ENCODE measurements at places on chromosomes 16 and 17.

DNA sequence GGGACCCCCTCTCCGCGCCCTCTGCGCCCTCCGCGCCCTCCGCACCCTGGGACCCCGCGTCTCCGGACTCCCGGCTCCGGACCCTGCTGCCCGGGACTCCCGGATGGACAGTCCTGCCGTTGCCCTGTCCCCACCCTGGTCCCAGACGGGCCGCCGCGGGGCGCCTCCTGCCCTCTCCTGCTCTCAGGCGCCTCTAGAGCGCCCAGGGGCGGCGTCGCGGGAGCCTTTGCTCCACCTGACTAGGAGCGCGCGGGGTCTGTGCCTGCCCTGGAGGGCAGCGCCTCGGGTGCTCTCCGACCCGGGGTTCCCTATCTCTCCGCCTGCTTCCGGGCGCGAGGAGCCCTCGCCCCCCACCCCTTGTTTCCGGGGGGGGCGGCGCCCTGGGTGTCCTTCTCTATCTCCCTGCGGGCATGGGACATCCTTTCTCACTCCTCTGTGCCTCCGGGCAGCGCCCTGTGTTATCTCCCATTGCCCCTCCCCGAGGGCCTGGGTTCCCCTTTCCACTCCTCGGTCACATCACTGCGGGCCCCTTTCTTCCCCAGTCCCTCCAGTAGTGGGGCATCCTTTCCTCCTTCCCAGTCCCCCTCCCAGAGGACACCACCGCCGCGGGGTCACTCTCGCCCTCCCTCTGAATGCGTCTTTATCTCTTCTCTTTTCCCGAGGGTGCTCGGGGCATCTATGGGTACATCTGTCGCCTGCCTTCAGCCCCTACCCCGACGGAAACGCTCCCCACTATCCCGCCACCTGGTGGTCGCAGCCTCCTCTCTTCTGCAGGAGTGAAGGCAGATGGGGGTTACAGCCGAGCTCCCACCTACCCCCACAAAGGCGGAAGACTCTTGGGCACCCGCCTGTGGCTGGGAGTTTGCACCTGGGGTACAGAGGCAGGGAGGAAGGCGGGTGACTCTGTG is 875 bp downstream of the PRKCB start:
- peak; percentile 9 for DNase-seq

- DNase-seq: no peak
Measured at GRCh38 chr16:10121491-10121890, 60.7 kb downstream of the GRIN2A start.

GRCh38 chr16:79839466-79840341 is 239.2 kb upstream of the MAF start:
- no peak for DNase-seq

GRCh38 chr16:30183233-30184095 is at the start of gene CORO1A:
TSS of gene CORO1A (plus strand) at chr16:30183602. CDS start at chr16:30185210, 1,608 bp downstream.
- DNase-seq: peak; percentile 90

GRCh38 chr17:65587534-65588180 is 26.2 kb upstream of the AXIN2 start:
- DNase-seq: no peak

DNA sequence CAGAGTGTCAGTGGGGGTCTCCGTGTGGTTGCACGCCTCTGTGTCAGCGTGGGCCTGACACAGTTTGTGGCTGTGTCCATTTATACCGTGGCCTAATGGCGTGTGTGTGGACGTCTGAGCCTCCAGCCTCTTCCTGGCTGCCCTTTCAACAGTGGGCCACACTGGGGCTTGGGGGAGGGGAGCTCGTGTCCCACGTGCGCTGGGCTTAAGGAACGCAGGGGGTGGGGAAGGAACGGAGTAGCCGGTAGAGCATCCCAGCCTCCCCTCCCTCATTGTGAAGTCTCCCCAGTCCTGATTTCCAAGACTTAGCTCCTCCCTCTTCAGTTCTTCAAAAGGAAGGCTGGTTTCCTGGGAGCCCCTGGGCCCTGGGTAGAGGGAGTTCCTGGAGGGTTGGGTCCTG is 9.5 kb upstream of the HES7 start:
- no peak for DNase-seq

GRCh38 chr16:50323335-50324011 is 45.3 kb downstream of the BRD7 start:
- peak; percentile 59 for DNase-seq

- DNase-seq: no peak
Measured at GRCh38 chr17:74595037-74595750, 3.1 kb upstream of the CD300LD start.

- DNase-seq: no peak
Measured at GRCh38 chr17:50871898-50872297, 5.7 kb upstream of the TOB1 start.

GRCh38 chr17:77692571-77693161 is 265.8 kb upstream of the TNRC6C start:
- DNase-seq: no peak

GRCh38 chr17:75390982-75391381 is 14.5 kb downstream of the GRB2 start:
- DNase-seq: no peak

GRCh38 chr17:57370037-57370581 is 113.8 kb downstream of the MSI2 start:
- no peak for DNase-seq

DNA sequence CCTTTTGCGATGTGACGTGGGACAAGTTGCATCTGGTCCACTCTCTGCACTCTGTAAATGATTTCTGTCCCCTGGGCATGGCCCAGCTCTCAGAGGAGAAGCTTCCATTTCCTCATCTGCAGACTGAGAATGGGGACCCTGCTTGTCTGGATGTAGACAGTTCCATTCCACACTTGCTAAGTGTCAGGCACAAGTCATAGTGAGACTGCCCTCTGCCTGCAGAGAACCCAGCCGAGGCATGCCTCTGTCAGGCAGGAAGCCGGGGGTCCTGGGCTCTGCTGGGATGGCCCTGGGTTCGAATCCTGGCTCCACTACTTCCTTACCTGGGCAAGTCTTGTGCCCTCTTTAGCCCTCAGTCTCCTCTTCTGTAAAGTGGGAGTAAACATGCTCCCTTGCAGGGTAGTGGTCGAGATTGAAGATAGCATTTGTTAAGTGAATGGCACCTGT is 4.1 kb downstream of the MAP2K3 start:
- DNase-seq: no peak

- no peak for DNase-seq
Measured at GRCh38 chr17:15281909-15282308, 16.8 kb upstream of the PMP22 start.

GRCh38 chr17:67375716-67376115 is 1.4 kb upstream of the PITPNC1 start:
- no peak for DNase-seq

- no peak for DNase-seq
Measured at GRCh38 chr16:801584-802363, 1.2 kb upstream of the GNG13 start.

DNA sequence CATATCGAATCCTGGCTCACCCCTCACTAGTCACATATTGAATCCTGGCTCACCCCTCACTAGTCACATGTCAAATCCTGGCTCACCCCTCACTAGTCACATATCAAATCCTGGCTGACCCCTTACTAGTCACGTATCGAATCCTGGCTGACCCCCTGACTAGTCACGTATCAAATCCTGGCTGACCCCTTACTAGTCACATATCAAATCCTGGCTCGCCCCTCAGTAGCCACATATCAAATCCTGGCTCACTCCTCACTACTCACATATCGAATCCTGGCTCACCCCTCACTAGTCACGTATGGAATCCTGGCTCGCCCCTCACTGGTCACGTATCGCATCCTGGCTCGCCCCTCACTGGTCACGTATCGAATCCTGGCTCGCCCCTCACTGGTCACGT is 156.7 kb upstream of the RPH3AL start:
- no peak for DNase-seq

GRCh38 chr16:14308368-14308723 is 237.2 kb downstream of the MRTFB start:
- no peak for DNase-seq

DNA sequence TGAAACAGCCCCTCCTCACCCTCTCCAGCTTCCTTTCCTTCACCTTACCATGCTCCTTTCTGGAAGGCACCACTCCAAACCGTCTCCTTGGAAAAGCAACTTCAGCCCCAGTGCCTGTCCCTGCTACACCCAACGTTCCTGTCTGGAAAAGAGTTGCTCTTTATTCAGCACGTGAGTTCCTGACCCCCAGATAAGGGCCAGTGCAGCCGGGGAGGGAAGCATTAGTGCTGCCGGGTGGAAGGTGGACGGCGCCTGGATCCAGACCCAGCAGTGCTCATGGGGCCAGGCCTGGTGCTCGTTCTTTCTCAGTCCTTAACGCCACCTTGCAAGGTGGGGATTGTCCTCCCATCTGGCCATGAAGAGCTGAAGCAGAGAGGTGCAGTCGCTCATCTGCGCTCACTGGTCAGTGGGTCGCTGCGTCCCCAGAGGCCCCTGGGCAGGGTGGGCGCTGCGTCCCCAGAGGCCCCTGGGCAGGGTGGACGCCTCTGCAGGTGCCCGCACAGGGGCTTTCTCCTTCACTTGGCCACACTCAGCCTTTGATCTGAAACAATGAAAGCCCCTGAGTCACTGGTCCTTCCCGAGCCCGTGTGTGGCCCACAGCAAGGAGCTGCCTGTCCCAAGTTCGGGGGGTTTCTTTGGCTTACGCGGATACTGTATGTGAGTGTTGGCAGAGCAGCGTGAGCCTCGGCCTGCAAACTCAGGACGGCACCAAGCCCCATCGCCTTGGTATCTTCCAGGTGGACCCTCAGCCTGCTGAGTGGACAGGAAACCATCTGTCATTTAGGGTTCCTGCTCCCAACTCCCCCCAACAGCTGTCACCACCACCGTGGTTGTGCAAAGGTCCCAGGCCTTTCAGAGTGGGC is 117.1 kb downstream of the SEC14L1 start:
- no peak for DNase-seq

DNA sequence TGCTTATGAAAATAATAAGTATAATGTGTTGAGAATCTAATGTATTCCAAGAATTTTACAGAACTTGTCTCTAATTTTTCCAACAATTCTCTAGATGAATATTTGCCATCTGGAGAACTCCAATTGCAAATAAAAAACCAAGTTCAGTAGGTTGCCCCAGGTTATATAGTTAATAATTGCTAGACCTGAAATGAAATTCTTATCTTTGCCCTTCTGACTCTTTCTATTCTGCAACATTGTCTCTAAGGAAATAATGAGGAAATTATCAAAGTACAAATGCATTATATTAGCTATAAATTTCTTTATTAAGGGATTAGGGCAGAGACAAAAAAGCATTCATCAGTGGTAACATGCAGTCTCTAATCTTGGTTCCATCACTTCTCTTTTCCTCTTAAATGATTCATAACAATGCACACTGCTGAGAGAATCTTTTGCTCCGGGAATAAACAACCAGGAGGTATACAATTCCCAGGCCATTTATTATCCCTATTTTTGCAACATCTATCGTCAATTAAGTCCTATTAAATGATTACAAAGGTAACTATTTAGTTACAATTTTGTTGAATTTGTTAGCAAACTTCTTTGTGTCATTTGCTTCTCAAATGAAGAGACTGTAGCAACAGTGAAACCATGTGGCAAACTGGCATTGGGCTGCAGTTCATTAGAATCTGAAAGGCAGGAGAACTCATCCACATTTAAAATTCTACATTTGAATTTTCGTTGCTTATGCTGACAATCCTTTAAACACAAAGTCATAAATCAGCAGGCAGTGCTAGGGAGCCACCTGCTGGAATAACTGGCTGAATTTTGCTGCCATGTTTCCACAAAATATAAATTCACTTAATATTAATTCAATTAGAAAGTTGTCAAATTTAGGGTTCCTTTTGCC is 349.6 kb downstream of the KIF2B start:
- peak; percentile 23 for DNase-seq

DNA sequence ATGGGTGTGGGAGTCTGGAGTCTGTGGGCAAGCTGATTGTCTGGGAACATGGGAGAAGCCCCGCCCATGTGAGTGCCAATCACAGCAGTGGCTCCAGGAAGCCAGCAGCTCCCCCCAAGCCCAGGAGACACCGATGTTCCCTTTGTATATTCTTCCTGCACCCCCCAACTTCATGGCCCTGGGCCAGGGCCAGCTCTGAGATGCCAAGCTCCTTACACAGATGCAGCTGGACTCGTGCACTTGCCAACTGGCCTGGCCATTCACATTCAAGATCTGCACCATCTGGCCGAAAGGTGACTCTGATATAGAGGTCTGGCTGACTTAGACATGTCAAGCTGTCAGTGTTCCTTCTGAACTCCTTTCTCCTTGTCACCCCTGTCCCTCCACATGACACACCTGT is 50.5 kb downstream of the CACNG5 start:
- no peak for DNase-seq

DNA sequence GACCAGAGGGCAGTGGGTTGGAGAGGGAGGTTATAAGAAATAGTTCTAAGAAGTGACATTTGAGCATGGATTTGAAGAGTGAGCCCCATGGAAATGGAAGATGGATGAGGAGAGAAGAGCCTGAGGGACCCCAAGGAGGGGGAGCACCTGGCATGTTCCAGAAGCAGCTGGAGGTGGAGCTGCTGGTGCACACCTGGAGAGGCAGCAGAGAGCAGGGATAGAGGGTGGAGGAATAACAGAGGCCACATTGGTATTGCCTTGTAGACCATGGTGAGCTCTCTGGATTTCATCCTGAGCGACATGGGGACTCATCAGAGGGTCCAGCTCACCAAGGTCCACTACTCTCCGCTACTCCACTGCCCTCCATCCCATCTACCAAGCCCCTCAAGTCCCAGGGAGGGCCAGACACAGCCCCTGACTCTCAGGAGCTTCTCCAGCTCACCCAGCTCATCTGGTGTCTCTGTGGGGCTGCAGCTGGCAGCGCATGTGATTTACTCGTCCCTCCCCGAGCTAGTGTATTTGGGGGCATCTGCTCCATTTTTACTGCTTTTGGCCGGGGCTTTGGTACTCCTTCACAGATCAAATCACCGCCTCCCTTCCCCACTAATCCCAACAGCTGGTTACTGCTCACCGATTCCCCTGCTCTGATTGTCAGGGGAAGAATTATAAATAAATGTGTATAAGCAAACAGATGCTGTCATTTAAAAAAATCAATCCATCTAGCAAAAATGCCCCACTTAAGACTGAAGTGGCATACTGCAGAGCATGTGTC is 22.1 kb upstream of the KDM8 start:
- no peak for DNase-seq

- peak; percentile 42 for DNase-seq
Measured at GRCh38 chr17:81523402-81524038, 4.7 kb upstream of the FSCN2 start.

DNA sequence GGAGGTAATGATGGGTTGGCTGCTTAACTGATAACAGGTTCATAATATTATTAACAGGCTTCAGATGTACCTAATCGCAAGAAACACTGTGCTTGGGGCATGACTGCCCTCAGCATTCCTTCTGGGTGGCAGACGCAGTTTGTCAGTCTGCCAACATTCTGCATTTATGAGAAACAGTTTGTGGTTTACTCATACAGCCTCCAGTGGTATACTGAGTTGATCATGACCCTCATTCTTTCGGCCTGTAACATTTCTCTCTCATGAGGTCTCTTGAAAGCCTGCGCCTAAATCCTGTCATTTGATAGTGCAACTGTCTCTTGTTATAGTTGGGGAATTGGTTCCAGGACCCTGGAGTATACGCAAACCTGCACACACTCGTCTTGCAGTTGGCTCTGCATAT is 4.9 kb upstream of the RUSF1 start:
- no peak for DNase-seq

GRCh38 chr17:34068571-34068970 is 186.5 kb upstream of the CCL2 start:
- no peak for DNase-seq

- DNase-seq: no peak
Measured at GRCh38 chr16:83797013-83797412, 10.8 kb upstream of the HSBP1 start.

Measured in BE2C (cell line).